ENCODE measurements at places on chromosomes 1 and 21.
A peak's percentile ranks its signal among the peaks of the same experiment; 100 is the strongest.

GRCh38 chr1:209063767-209064659 lies 519.5 kb upstream of the CAMK1G start:
- no peak for DNase-seq

DNA sequence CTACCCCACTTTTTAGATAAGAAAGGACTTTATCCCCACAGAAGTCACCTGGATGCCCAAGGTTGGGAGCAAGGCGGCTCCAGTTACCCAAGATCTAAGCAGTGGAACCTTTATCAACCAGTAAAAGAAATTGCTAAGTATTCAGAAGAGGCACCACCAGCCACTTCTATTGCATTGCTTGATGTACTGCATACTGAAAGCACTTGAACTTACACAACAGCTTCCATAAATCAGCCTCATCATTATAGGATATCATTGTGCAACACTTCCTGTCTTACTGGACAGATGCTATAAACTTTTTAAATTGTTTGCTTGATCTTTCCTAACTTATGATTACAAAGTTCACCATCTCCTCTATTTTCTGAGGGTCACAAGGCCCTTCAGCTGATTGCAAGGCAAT lies 642.7 kb upstream of the CXADR start:
- no peak for DNase-seq

DNA sequence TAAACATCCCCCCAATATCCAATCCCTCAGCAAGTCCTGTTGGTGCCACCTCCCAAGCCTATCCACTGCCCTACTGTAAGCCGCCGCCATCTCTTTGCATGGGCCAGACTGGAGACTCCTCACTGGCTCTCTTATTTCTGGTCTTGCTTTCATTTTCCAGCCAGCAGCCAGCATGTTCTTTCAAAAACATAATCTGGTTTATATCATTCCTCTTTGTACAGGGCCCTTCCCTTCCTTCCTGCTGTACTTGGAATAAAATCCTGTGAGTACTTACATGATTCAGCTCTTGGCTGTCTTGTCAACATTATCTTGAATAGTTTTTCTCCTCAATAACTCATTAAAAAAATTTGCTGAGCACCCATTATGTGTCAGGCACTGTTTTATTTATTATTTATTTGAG lies 28.2 kb downstream of the TLR5 start:
- DNase-seq: no peak

GRCh38 chr1:155206891-155207805 lies 549 bp downstream of the THBS3 start:
- peak; percentile 85 for DNase-seq

- no peak for DNase-seq
Observed at GRCh38 chr1:1899266-1899966, 8.5 kb upstream of the GNB1 start.

- DNase-seq: no peak
Observed at GRCh38 chr1:74399249-74399648, 113.2 kb downstream of the LRRC53 start.

DNA sequence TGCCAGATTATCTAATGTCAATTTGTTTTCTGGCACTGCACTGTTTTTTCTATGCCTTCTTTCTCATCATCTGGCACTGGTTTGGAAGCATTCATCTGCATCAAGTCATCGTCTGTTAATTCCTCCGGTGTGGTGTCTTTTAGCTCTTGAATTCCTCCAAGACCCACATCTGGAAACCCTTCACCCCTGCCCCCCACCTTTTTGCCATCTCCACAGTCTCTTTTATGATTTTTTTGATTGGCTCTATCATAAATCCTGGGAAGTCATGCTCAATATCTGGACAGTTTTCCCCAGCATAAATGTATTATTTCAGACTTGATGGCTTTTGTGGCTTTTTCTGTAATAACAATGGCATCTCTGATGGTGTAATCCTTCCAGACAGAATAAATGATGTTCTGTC lies 10.4 kb upstream of the KCNK1 start:
- no peak for DNase-seq

- peak; percentile 85 for DNase-seq
Observed at GRCh38 chr1:29235955-29236711, at the start of gene PTPRU. PTPRU (plus strand) TSS chr1:29236522; CDS start chr1:29236645, 123 bp downstream.

- peak; percentile 78 for DNase-seq
Observed at GRCh38 chr1:156129687-156130577, 15.4 kb downstream of the LMNA start.

DNA sequence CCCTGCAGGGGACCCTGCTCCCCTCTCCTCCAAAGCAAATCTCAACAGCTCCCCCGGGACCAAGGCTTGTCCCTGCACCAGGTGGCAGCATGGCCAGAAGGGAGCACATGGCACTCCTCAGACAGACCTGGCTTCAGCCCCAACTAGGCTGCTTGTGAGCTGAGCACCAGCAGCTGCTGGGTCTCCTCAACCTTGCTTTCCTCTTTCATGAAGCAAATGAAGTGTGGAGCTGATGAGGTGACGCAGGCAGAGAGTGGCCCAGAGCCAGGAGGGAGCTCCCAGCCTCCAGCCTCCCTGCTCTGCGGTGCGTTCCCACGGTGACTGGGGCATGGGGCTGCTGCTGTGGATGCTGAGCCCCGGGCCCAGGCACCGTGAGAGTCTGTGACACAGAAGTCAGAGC lies 34.0 kb downstream of the MEGF6 start:
- DNase-seq: no peak

DNA sequence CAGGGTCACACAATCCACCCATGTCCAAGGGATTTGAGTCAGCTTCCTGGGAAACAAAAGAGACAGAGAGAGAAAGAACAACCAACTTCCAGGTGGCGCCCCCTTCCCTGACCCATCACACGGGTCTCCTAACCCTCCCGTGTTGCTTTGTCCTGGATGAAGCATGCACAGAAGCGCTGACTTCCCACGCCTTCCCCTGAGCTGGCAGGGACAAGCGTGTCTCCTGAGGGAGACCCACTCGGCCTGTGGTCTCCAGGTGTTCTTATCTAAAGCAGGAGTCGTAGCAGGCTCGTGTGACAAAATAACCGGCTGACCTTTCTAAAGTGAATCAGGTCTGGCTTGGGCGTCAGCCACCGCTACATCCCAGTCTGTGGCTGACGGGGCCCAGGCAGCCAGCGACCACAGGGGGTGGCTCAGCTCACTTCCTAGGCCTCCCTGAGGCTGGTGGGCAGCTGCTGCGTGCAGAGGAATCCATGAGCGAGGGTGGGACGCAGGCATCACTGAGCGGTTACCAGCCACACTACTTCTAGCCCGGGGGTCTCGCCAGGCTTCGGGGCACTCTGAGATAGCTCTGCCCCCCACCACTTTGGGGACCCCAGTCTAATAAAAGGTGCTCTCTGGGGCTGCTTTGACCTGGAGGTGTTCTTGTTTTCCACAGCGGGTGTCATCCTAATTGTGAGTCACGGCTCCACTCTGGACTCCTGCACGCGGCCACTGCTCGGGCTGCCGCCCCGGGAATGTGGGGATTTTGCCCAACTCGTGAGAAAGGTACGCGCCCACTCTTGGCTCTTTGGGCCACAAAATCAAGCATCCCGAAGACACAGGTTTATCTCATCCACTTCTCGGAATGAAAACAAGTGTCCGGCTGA lies 40.4 kb downstream of the UBASH3A start:
- DNase-seq: no peak

GRCh38 chr1:19901653-19902052 lies 19.5 kb downstream of the OTUD3 start:
- DNase-seq: no peak
